ENCODE measurements at places on chromosomes 1 and 21. TPM values are rescaled to one million over a fixed set of nuclear protein-coding genes. Genes with fewer than 3 reads are reported as not detected.
A peak's percentile ranks its signal among the peaks of the same experiment; 100 is the strongest.

Gene SCMH1
- polyA plus RNA-seq = 44.8 TPM

Gene WNT9A
- 1.1 TPM for polyA plus RNA-seq

Gene KCNE1
- polyA plus RNA-seq = 2.6 TPM

GRCh38 chr1:33738976-33739375, 124.9 kb upstream of the HMGB4 start:
- H3K36me3 ChIP-seq = no peaks in the 10 kb centered on the region
- DNase-seq = no peak
- no peak overlapping the region for H3K27ac ChIP-seq

GRCh38 chr1:177933881-177934280, 36.0 kb downstream of the SEC16B start:
- no peak overlapping the region for H3K27ac ChIP-seq
- no peaks in the 10 kb centered on the region for H3K27me3 ChIP-seq
- H3K36me3 ChIP-seq = no peaks in the 10 kb centered on the region
- no peaks in the 10 kb centered on the region for H3K4me1 ChIP-seq
- H3K4me3 ChIP-seq = no peak overlapping the region
- no peak for DNase-seq

GRCh38 chr1:220882061-220882891, 3.0 kb downstream of the HLX start:
- DNase-seq = no peak
- no peaks in the 10 kb centered on the region for H3K27me3 ChIP-seq
- peaks cover 6% of the 10 kb centered on the region for H3K4me1 ChIP-seq
- no peak overlapping the region for H3K27ac ChIP-seq
- no peaks in the 10 kb centered on the region for H3K36me3 ChIP-seq
- H3K4me3 ChIP-seq = no peak overlapping the region

DNA sequence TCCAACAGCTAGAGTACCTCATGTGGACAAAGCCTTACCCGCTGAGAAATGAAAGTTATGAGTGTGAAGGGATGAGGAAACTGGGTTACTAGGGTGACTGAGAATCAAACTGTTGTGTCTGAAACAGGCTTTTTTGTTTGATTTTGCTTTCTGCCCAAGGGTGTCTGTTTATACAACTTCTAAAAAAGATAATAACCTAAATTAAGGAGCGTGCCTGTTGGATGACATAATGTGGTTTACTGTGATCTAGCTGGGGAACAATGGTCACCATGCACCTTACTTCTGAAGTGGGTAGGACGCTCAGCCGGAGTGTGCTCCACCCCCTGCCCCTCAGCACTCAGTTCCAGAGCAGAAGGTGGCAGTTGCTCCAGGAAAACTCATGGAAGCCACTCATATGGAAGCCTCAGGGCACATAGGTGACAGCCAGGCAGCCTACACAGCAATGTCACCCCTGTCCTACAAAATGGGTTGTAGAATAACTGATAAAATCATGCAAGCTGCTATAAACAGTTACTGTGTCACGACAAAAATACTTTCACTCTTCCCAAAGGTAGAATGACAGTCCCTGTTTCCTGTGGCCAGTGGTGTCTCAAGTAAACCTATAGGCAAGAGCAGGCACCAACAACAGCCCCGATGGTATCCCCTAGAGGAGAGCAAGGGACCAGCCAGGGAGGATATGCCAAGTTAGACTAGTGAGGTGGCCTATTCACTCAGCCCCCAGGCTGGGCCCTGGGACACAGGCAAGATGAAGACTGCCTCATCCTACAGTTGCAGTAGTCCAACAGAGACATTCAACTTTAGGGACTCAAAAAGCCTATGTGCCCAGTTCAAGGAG, 29.3 kb downstream of the SIPA1L2 start:
- H3K27me3 ChIP-seq = no peaks in the 10 kb centered on the region
- H3K36me3 ChIP-seq = no peaks in the 10 kb centered on the region
- no peak overlapping the region for H3K27ac ChIP-seq
- H3K4me3 ChIP-seq = no peak overlapping the region

GRCh38 chr1:203098445-203098844, 12.6 kb upstream of the MYOG start:
- H3K27me3 ChIP-seq = no peaks in the 10 kb centered on the region
- no peak overlapping the region for H3K4me3 ChIP-seq
- no peaks in the 10 kb centered on the region for H3K36me3 ChIP-seq
- DNase-seq = no peak
- H3K4me1 ChIP-seq = no peaks in the 10 kb centered on the region

DNA sequence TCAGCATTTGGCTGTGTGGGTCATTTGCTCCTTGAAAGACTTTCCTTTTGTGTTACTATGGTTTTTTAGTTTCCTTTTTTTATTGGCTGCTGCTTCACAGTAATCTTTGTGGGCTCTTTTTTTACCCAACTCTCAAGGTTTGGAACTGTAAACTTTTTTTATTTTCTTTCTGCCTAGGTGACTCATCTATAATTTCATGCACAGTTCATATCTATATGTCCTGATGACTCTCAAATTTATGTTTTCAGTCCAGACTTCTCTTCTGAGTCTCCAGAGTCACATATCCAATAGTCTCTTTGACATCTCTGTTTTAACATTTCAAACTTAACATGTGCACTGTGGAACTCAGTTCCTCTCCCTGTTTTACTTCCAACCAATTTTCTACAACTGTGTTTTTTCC, 83.4 kb downstream of the ATF6 start:
- no peak overlapping the region for H3K27ac ChIP-seq
- H3K4me1 ChIP-seq = peaks cover 4% of the 10 kb centered on the region
- no peak for DNase-seq
- no peak overlapping the region for H3K4me3 ChIP-seq
- no peaks in the 10 kb centered on the region for H3K36me3 ChIP-seq

GRCh38 chr1:182122256-182122912, 60.9 kb upstream of the ZNF648 start:
- H3K27ac ChIP-seq = peak overlapping the region; percentile 73
- no peak overlapping the region for H3K4me3 ChIP-seq
- H3K27me3 ChIP-seq = no peaks in the 10 kb centered on the region
- no peaks in the 10 kb centered on the region for H3K36me3 ChIP-seq

Gene ABCA4
- 1.2 TPM for polyA plus RNA-seq

DNA sequence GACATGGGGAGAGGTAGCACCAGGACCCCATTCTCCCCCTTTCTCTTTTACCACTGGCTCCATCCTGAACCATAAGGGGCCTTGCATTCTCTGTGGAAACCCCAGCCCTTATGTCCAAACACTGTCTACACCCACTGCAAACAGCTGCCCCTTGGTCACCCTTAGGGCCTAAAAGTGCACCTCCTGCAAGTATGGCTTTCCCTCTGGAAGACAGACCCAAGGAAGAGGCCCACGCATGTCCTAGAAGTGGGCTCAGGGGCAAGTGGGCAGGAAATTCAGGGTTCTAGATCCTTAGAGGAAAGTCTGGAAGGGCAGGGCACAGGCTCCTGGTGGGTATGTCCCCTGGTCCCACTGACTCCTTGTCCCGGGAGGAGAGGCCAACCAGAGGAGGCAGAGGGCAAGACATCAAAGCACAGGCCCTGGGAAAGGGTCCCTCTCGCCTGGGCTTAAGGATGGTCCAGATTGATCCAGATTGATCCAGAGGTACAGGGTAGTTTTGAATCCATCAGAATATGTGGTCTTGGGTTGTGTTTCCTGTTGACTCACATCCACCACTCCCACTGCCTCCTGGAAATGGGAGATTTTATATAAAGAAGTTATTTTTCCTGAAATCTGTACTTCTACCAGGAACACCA, 150.9 kb downstream of the GRIK3 start:
- no peak overlapping the region for H3K27ac ChIP-seq
- no peak for DNase-seq
- no peaks in the 10 kb centered on the region for H3K4me1 ChIP-seq
- H3K27me3 ChIP-seq = no peaks in the 10 kb centered on the region

- H3K4me1 ChIP-seq = peaks cover 5% of the 10 kb centered on the region
- no peak for DNase-seq
- H3K27ac ChIP-seq = no peak overlapping the region
- H3K4me3 ChIP-seq = no peak overlapping the region
Measured at GRCh38 chr1:236860101-236860500, 65.0 kb downstream of the MTR start.

DNA sequence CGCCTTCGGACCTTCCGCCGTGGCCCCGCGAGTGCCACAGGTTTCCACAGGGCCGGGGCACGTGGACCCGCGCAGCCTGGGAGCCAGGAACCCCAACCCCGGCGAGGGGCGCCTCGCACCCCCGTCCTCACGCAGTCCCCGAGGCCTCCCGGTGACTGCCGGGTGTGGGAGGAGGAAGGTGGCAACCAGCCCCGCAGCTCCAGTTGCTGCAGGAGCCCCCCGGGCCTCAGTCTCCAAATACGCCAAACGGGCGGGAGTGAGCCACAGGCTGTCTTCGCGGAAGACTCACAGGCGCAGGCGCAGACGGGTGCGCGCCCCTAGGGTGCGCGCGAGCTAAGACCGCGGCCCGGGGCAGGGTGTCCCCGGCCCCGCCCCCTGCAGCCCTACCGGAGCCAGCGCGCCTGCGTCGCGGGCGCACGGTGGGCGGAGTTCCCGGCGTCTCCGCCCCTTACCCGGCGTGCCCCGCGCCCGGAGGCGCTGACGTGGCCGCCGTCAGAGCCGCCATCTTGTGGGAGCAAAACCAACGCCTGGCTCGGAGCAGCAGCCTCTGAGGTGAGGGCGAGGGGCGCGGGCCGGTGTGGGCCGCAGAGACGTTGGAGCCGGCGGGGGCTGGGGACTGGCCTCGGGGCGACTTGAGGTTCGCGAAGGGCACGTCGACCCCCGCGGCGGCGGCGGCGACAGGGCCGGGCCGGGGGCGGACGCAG, at the start of gene ARF1:
TSS of gene ARF1 (plus strand) at position 495 of the 704 bp plus-strand sequence. CDS start 14,407 bp downstream, outside the sequence.
- H3K27me3 ChIP-seq = no peaks in the 10 kb centered on the region
- H3K27ac ChIP-seq = peak within 1 kb of the TSS; percentile 99
- peaks cover 21% of the 10 kb centered on the region for H3K4me1 ChIP-seq
- no peaks in the 10 kb centered on the region for H3K36me3 ChIP-seq
- DNase-seq = peak; percentile 95

DNA sequence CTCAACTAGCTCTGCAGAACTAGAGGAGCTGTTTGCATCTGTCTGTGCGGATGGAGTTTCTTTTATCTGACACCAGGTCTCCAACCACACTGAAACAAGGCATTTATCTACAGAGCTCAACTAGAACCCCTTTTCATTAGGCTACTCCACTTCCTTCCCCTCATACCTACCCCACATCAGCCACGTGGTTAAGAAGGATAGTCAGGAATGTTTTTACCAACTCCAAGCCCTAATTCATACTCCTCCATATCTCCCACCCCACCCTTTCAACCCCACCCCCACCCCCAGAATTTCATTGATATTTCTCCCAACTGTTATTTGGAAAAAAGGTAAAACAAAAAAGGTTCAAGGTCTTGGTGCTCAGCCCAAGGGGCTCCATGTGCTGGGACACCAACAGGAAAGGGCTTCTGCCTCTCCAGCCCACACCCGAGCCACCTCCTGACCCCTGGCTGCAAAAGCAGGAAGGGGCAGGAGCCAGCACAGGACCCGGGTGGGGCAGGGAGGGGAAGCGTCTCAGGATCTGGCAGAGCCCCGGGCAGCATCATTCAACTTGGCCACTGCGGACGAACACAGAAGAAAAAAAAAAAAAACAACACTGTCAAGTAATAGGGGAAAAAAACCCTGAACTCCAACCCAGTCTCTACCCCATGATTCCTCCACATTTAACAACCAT, 7.0 kb downstream of the ENSA start:
- peaks cover 10% of the 10 kb centered on the region for H3K4me1 ChIP-seq
- no peaks in the 10 kb centered on the region for H3K36me3 ChIP-seq
- no peak overlapping the region for H3K4me3 ChIP-seq
- peak; percentile 62 for DNase-seq
- H3K27ac ChIP-seq = peak overlapping the region; percentile 39
- no peaks in the 10 kb centered on the region for H3K27me3 ChIP-seq

GRCh38 chr1:212106286-212106792, 70.8 kb downstream of the DTL start:
- no peaks in the 10 kb centered on the region for H3K36me3 ChIP-seq
- DNase-seq = no peak
- H3K27ac ChIP-seq = no peak overlapping the region

DNA sequence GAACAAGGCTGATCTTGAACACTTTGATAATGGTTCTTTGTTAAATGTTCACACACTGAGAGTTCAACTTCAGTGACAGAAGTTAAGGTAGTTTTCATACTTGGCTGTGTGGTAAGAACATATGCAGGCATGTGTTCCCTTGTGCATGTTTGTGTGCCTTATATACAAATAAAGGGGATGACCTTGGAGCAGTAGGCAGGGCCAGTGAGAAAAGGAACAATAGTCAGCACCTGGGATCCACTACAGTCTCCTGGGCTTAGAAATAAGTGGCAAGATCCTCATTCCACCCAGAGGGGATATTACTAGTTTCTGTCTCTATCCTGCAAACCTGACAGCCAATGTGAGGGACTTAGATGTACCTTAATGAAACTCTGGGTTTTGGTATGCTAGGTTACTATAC, 50.3 kb upstream of the DMRTA2 start:
- H3K36me3 ChIP-seq = no peaks in the 10 kb centered on the region
- H3K27me3 ChIP-seq = no peaks in the 10 kb centered on the region
- H3K4me1 ChIP-seq = no peaks in the 10 kb centered on the region
- H3K4me3 ChIP-seq = no peak overlapping the region
- DNase-seq = no peak

Gene ACP6
- 28.1 TPM for polyA plus RNA-seq

- H3K27ac ChIP-seq = no peak overlapping the region
- H3K36me3 ChIP-seq = no peaks in the 10 kb centered on the region
- DNase-seq = no peak
- H3K27me3 ChIP-seq = no peaks in the 10 kb centered on the region
- H3K4me1 ChIP-seq = no peaks in the 10 kb centered on the region
Measured at GRCh38 chr1:159935719-159936272, 9.6 kb downstream of the IGSF9 start.

Gene IL24
- 0.10 TPM for polyA plus RNA-seq

GRCh38 chr1:244405856-244406255, 45.9 kb downstream of the ADSS2 start:
- no peak for DNase-seq
- H3K4me1 ChIP-seq = peaks cover 3% of the 10 kb centered on the region
- no peaks in the 10 kb centered on the region for H3K27me3 ChIP-seq
- H3K27ac ChIP-seq = no peak overlapping the region
- H3K4me3 ChIP-seq = no peak overlapping the region

DNA sequence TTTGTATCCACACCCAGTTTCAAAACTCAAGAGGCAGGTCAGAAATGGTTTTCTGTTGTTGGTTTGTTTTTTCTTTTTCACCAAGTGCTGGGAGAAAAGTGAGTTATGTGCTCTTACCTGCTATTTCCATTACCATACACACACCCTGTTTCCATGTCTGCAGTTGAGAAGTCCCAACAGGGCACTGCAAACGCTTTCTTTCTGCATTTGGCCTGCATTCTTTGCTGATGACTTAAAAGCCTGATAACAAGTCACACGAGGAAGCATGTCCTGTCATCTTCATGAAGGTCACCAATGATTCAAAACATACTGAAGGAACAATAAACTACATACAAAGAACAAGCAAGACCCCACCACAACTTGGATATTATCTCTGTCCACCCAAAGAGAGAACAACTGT, 24.8 kb upstream of the KCNE1 start:
- H3K27ac ChIP-seq = no peak overlapping the region
- no peaks in the 10 kb centered on the region for H3K4me1 ChIP-seq
- H3K27me3 ChIP-seq = no peaks in the 10 kb centered on the region
- no peak for DNase-seq
